Activated CD4-positive, alpha-beta T cell treated with anti-CD3 and anti-CD28 coated beads, Interleukin-2, amount 50 U/mL, for 1 hour (primary cell): ENCODE measurements at places on chromosomes 6 and 20.

DNA sequence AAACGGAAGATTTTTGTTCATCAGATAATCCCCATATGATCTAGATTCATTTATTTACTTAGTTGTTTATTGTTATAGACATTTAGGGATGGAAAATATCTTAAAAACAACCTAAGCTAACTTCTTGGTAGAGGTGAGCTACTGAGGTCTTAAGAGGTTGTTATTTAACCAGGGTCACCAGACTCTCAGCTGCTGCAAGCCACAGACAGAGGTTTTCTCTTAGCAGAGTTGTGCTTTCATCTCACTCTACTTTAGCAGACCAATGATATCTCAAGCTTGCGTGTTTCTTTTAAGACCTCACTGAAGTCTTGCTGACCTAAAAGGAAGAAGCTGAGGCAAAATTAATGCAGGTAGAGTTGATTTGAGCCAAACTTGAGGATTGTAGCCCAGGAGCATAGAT lies 43.6 kb downstream of the NCOA7 start:
- peak; percentile 4 for DNase-seq

DNA sequence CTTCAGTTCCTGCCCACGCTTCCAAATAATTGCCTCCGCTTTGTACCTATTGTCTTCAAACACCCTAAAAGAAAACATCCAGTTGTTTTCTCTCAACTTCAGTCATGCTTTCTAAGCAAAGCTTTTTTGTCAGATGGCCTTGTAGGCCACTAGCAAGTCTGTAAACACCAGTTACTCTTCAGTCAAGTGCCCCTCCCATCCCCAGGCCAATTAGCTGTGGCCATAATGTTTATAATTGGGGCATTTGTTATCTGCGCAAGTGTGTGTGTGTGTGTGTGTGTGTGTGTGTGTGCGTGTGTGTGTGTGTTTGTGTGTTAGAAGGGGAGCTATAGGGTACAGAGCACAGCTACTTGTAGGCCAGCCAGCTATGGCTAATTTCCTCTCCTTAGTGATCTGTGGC lies 272.4 kb upstream of the MARCKS start:
- DNase-seq, result no peak

- DNase-seq, result no peak
Measured at GRCh38 chr20:38104285-38104684, 60.8 kb downstream of the TGM2 start.

- DNase-seq, result no peak
Measured at GRCh38 chr6:81562169-81562568, 190.3 kb downstream of the TENT5A start.

- no peak for DNase-seq
Measured at GRCh38 chr20:58109126-58109880, 119.2 kb downstream of the ANKRD60 start.

DNA sequence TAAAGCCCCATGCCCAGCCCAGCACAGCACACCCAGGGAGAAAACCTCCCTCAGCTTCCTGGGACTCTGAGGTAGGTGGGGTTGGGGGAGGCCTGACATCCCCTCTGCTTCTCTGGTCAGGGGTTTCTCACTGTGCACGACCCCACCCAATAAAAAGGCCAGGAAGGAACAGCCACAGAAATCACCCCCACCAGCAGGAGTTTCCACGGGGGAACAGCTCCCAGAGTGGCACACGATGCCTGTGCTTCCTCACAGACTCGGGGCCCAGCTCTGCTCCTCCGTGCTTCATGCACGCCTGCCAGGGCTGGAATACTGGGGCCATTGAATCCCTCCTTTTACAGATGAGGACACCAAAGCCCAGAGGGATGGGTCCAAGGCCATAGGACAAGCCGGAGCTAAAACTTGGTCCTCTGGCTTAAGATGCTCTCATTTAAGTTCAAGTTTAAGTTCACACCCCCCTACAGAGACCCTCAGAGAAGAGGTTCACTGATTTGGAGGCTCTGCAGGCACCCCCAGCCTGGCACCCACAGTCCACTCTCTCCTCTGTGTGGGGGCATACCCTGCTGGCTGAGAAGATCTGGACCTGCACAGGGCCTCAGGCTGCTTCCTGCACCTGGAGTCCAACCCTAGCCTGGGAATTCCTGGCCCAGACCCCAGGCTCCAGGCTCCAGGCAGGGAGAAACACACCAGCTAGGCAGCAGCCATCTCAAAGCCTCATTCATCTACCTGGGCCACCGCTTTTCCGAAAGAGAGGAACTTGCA lies 14.3 kb downstream of the ACSS1 start:
- no peak for DNase-seq
